ENCODE measurements at places on chromosomes 6 and 20.

GRCh38 chr20:58871533-58872102 is 19.1 kb downstream of the GNAS start:
- no peak for DNase-seq

DNA sequence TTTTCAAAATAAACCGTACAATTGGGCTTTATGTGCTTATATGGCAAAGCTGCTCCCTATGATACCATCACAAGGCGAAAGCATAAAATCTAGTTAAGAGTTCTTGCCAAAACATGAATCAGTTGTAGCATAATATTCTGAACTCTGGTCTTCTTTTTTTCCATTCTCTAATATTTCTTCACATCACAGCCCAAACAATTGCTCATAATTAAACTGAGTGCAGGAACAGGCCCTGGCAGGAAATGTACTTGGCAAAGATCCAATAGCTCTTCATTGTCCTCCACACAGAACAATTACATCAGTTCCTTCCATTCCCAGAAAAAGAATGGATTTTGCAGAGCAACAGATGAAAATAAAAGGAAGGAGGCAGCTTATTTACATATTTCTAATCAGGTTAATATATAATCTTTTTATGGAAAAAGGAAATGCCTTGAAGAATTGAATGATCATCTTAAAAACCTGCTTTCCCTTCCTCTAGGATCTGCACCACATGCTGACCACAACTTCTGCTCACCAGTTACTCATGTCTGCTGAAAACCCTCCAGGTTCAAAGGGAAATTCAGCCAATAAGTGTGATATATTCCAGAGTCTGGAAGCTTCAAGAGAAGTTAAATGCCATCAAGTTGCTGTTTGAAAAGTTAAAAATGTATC is 123.3 kb upstream of the COL21A1 start:
- peak; percentile 73 for DNase-seq

GRCh38 chr20:17735206-17735804 is 35.5 kb downstream of the BANF2 start:
- no peak for DNase-seq

DNA sequence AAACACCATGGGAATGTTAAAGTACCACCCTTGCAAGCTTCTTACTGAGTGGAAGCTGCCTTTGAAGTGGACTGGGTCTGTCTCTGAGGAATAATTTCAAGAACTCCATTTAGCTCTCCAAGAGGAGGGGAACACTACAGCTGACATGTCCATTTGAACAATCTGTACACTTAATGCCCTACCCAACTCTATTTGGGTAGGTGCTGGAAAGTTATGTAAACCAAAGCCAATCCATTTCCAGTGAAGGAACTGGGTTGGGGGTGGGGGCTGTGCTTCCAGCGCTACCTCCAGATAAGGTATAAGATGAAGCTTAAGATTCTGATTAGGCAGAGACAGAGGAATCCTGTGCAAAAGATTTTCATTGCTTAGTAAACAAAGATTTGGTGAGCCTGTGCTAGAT is 122.0 kb downstream of the TCP11 start:
- DNase-seq: no peak

GRCh38 chr6:150822932-150823331 is 42.6 kb upstream of the MTHFD1L start:
- DNase-seq: no peak

DNA sequence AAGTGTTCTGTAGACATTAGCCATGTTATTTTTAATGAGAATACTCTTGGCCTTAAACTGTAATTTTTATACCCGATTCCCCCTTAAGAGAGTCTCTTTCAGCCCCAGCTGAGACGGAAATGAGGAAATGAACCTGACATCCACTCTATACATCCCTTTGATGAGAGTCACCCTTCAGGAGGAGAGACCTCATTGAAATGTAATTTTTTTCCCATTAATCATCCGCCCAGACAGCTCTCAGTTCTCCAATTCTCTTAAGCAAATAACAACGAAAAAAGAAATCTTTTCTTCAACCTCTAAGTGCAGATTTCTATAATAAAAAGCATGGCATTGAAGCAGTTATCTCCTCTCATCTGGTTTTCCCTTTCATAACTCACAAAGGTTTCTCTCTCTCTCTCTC is 243.8 kb upstream of the PMEPA1 start:
- DNase-seq: no peak

DNA sequence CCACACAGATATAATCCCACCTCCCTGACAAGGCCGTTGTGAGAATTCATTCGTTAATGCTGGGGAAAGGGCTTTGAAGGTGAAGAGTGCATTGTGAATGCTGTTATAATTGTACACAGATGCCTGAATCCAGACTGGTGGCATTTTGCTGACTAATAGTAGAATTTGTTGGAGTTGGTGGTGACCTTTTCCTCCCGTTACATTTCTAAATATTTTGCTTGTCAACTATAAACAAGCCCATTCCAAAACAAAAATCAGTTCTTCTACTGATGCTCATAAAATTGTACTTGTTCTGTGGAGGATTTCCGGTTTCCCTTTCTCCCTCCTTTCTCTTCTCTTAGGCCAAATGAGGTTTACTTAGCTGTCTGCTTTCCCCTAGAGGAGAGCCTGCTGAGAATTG is 253.1 kb upstream of the SUPT3H start:
- DNase-seq: no peak

GRCh38 chr6:70956451-70957283 is at the start of gene B3GAT2:
Gene B3GAT2, minus strand, starts transcription at chr6:70957060. Its CDS starts 631 bp downstream, at chr6:70956429.
- DNase-seq: no peak

- DNase-seq: no peak
Observed at GRCh38 chr6:135880066-135880972, 28.8 kb downstream of the PDE7B start.

DNA sequence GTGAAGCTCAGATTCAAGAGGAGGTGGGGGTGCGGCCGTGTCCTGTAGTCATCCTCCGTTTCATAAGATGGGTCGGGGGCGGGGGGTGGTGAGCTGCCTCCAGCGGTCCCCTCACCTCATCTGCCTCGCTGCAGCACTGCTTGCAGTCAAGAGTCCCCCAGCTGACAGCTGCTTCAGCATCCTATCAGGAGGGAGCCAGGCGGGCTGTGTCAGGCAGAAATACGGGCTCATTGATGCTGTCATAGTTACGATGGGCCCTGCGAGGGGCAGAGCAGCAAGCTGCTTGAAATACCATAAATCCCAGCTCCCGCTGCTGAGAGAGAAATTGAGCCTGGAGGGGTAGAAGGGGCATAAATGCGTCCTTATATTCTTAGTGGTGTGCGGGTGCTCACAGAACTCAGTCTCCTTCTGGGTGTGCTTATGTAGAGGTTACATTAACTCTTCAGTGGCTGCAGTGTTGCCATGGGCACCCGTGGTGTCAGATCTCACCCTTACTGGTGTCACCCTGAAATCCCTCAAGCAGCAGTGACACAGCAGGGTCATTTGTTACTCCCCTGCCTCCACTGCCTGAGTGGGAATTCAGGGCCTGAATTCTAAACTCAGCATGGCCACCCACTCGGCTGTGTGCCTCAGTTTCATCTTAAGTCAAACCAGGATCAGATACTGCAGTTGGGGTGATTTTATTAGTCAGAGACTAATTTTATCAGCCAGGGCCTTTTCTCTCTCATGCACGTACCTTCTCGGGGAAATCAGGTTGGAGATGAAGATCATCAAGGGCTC is 21.8 kb downstream of the CCDC167 start:
- no peak for DNase-seq

DNA sequence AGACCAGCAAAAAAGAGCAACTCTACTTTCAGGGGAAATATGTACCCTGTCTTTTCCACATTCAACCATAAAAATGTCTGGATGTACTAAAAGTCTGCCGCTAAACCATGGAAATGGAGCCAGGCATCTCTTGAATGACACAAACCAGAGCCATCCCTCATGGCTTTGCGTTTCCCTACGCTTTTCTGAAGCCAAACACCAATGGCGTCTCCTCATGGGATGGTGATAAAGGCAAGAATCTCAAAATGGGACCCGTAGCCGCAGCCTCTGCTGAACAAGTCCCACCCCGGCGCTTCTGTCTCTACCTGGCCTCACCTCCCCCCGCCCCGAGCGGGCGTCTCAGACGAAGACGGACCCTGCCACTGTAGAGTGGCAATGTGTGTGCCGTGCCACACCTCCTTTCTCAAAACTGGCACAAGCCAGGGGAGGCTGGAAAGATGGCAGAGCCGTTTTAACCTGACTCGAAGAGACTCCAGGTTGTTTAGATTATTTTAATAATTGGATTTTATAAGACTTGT is 80.3 kb upstream of the AFDN start:
- DNase-seq: no peak

- DNase-seq: no peak
Observed at GRCh38 chr20:12837646-12838045, 171.1 kb upstream of the SPTLC3 start.

GRCh38 chr6:157398151-157398550 is 17.2 kb downstream of the ZDHHC14 start:
- no peak for DNase-seq

GRCh38 chr6:35522660-35523658 is 10.3 kb upstream of the TULP1 start:
- DNase-seq: peak; percentile 1

DNA sequence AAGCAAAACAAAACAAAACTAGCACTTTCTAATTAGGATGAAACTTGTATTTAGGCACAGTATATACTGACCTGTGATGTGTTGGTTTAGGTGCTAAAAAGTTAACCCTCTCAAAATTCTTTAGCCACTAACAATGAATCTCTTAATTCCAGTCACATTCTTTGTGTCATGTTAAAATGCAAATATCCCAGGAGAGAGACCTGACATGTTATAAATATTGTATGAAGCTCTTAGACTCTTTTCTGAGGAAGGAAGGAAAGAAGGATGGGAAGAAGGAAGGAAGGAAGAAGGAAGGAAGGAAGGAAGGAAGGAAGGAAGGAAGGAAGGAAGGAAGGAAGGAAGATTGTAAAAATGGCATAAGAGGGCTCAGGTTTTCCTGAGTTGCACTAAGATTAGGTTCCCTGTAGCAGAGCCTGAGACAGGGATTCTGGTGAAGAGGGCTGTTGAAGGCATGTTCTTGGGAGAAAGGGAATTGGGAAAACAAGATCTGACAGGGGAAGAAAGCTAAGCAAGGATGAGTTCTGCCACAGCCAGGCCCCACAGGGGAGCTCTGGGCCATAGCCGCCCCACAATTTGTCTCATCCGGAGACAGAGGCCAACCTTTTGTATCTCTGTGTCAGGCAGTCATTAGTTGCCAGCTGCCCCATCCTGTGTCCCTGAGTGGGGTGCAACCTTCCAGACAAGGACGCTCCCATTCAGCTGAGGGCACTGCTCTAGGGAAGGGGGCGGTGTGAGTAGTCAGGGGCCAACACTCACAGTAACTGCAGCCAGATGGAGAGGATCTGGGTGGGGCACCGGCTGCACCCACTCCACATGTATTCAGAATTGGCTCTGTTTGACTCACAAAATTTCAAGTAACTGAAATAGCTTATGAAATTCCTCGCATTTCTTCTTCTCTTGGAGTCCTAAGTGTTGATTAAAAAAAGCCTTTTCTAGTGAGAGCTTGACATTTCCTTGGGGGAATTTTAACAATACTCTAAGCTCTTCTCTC is 189.3 kb upstream of the ARG1 start:
- no peak for DNase-seq

- DNase-seq: no peak
Observed at GRCh38 chr6:40962241-40962640, 76.8 kb downstream of the UNC5CL start.

- DNase-seq: no peak
Observed at GRCh38 chr20:32482442-32483261, 102.5 kb downstream of the NOL4L start.

GRCh38 chr20:62137478-62138203 is 5.6 kb downstream of the PSMA7 start:
- no peak for DNase-seq

DNA sequence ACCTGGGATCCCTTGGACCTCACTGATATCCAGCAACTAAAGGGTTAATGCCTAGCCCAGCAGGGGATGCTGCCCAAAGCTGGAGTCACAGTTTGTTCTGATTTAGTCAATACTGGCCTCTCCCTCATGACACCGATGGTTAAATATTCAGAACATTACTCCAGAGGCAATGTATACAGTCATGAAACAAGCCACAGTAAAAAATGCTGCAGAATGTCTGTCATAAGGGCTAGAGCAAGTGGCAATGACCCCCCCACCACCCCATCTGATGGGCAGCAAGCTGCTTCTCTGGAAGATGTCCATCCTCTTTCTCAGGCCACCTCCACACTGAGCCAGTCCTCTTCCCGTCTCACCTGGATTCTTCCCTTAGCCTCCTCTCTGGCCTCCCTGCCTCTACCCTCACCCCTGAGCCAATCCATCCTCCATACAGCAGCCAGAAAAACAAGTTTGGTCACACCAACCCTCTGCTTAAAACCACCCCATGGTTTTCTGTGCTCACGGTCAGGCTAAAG is 99.0 kb upstream of the KCNG1 start:
- no peak for DNase-seq

DNA sequence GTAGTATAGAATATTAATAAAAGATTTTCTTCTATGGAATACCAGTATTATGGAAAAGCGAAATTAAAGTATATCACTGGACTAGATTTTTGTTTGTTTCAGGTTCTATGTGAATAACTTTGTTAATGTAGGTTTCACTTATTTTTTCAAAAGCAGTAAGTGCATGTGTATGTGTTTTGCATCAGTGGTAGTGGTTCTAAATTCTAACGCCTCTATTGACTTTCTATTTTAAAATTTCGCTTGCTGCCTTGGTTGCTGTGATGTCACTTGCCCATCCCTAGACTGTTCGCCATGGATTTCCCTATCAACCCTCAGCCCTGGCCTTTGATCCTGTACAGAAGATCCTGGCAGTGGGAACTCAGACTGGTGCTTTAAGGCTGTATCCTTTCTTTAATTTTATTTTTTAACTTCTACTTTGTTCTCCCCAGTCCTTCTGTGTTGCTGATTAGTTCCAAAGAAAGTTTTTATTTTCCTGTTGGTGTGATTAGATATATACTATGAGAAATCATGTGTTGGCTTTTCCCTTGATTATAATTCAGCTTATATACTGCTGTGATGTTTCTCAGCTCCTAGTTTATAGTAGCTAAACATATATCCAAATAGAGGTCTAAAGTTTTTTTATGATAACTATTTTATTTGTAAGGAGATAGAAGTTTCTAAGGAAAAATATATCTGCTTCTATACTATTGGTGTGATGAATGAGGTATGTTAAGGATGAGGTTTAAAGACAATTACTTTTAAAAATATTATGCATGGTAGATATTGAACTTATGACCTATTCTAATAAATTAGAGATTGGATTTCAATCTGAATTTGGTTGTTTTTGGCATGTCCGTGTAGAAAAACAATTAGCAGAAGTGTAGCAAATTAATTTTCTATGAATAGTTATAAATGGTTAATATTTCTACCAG is 1.7 kb downstream of the STXBP5 start:
- no peak for DNase-seq

- no peak for DNase-seq
Observed at GRCh38 chr6:54515713-54516112, 207.5 kb downstream of the TINAG start.

GRCh38 chr6:166257911-166258318 is 50.3 kb downstream of the PRR18 start:
- DNase-seq: no peak

DNA sequence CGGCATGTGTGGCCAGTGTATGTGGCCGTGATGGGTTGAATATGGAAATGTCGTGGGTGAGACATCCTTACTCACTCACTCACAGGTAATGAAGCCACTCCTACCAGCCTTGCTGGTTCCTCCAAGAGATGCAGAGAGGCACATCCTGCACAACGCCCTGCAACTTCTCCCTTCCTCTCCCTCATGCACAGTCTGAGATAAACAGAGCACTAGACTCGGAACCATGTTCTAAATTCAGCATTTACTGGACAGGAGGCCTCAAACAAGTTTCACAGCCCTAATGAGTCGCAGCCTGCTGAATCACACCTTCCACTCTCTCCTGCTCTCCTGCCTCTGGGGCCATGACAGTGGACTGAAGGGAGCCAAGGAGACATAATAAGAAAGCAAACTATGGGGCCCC is 91.2 kb downstream of the ISM1 start:
- DNase-seq: no peak
